ENCODE measurements at places on chromosomes 5 and 9.

GRCh38 chr5:132100672-132101261, 27.2 kb downstream of the CSF2 start:
- no peaks in the 10 kb centered on the region for H3K27me3 ChIP-seq
- H3K27ac ChIP-seq: peak overlapping the region; percentile 97
- H3K4me1 ChIP-seq: peaks cover 66% of the 10 kb centered on the region
- no peaks in the 10 kb centered on the region for H3K36me3 ChIP-seq
- no peak for DNase-seq
- peak overlapping the region; percentile 74 for H3K4me3 ChIP-seq

- peak; percentile 38 for DNase-seq
- peak overlapping the region; percentile 77 for H3K4me3 ChIP-seq
- H3K4me1 ChIP-seq: peaks cover 13% of the 10 kb centered on the region
Measured at GRCh38 chr5:177472460-177473442, 683 bp downstream of the DBN1 start.

- no peaks in the 10 kb centered on the region for H3K36me3 ChIP-seq
- H3K27ac ChIP-seq: no peak overlapping the region
- no peaks in the 10 kb centered on the region for H3K27me3 ChIP-seq
Measured at GRCh38 chr5:61822584-61822983, 483.4 kb upstream of the KIF2A start.

GRCh38 chr5:61809651-61810050, 477.6 kb downstream of the ZSWIM6 start:
- H3K36me3 ChIP-seq: peaks cover 10% of the 10 kb centered on the region
- DNase-seq: no peak
- no peak overlapping the region for H3K4me3 ChIP-seq

GRCh38 chr9:93126151-93126781, 7.8 kb downstream of the NINJ1 start:
- no peaks in the 10 kb centered on the region for H3K36me3 ChIP-seq
- H3K27ac ChIP-seq: peak overlapping the region; percentile 87
- DNase-seq: no peak
- no peaks in the 10 kb centered on the region for H3K27me3 ChIP-seq
- H3K4me1 ChIP-seq: peaks cover 54% of the 10 kb centered on the region

GRCh38 chr5:10682801-10683525, 78.1 kb downstream of the DAP start:
- no peak for DNase-seq
- H3K36me3 ChIP-seq: peaks cover 5% of the 10 kb centered on the region
- no peaks in the 10 kb centered on the region for H3K27me3 ChIP-seq
- H3K4me1 ChIP-seq: no peaks in the 10 kb centered on the region
- H3K27ac ChIP-seq: peak overlapping the region; percentile 59

DNA sequence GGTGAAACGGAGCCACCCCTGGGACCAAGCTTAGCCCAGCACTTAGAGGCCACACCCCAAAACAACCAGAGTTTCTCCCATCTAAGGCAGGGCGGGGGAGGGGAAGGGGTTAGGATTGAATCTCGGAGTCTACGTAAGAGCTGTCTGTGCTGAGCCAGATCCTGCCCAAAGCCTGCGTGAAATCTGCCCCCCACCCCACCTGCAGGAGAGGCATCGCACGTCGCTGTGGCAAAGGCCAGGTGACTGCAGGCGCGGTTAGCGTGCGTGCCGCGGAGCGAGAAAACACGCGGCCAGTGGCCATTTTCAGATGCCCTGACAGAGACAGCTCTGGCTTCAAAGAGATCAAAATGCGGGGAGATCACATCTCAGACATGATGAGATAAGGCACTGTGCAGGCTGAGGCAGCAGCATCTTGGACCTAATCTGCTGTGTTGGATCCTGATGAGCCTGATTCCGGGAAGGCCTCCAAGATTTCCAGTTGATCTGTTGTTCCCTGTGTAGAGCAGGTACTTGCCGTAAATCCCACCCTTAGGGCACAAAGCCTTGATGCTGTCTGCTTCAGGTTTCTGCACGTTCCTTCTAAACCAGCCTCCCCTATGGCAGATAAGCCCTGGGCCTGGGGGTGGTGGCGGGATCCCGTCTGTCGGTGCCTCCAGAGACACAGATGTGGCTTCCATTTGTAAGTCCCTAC, 2.5 kb upstream of the QSOX2 start:
- H3K36me3 ChIP-seq: no peaks in the 10 kb centered on the region
- peaks cover 4% of the 10 kb centered on the region for H3K27me3 ChIP-seq
- peaks cover 23% of the 10 kb centered on the region for H3K4me1 ChIP-seq
- H3K27ac ChIP-seq: no peak overlapping the region

DNA sequence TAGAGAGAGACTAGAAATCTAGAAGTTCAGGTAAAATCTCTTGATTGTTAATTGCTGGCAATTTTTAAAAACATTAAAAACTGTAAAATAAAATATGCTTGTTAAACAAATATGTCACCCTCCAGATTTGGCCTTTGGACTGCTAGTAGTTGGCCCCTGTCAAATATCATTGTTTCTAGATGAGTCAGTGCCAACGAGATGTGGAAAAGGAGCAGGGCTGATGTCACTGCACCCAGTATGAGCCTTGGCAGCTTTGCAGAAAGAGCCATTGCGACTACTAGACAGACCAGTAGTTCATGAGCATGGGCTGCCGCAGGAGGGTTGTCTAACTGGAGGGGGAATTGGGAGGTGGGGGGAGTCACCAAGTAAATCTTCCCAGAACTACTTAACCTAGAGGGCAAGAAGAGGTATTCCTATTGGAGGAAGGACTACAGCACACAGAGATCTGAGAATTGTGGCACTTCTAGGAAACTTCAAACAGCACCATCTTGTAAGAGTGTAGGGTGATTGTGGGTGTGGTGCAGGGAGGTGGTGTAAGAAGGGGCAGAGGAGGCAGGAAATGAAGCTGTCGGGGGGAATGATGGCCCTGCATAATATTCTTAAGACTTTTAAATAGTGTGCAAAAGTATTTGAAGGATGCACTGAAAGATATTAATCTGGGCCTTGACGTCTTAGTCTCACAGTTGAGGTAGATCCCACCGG, 7.1 kb upstream of the DOCK2 start:
- no peak overlapping the region for H3K4me3 ChIP-seq
- no peak overlapping the region for H3K27ac ChIP-seq
- peaks cover 2% of the 10 kb centered on the region for H3K36me3 ChIP-seq
- no peaks in the 10 kb centered on the region for H3K4me1 ChIP-seq

DNA sequence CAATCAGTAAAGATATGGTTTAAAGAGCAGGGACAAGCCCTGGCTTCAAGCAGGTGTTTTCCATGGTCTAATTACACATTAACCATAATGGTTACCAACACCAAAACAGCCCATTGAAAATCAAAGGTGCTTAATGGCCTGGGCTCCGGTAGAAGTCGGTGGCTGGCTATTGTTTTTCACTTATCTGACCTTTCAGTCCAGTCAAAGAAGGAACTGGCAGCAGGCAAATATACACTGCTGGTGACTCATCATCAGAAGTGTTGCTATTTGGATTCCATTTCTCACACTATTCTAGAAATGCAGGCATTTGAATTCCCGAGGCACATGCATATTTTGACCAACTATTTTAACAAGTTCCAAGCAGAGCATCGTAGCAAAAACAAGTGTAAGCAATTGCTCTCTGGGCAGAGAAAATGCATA, 26.3 kb upstream of the GABRP start:
- no peak for DNase-seq
- H3K4me1 ChIP-seq: no peaks in the 10 kb centered on the region
- H3K27ac ChIP-seq: no peak overlapping the region
- H3K27me3 ChIP-seq: peaks cover 26% of the 10 kb centered on the region
